ENCODE measurements at places on chromosomes 3 and 15.

DNA sequence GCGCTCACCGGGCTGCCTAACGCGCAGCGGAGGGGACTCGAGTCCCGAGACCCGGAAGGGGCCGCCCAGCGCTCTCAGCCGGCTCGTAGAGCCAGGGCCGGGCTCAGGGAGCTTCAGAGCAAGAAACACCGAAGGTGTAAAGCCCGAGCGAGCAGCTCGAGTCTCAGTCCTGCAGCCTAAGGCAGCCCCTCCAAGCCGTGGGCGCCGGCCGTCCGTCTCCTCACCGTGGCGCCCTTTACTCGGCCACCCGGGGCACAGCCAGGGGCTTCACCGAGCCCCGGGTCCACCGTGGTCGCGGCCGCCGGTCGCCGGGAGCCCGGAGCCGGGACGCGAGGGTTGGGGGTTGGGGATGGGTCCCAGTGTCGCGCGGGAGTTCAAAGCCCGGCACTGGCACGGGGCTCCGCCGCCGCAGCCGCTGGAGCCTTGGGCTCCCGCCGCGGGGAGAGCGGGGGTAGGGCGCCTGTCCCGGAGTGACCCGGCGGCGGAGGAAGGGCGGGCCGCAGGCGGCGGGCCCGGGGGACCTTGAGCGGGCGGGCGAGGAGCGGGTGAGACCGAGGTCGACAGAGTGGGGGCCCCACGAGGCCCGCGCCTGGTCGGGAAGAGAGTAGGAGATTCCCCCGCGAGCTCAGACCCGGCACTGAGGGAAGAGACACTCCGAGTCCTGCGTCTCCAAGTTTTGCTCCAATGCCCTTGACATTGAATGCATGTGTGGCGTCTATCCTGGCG is 26.9 kb upstream of the THRB start:
- peak; percentile 48 for DNase-seq

DNA sequence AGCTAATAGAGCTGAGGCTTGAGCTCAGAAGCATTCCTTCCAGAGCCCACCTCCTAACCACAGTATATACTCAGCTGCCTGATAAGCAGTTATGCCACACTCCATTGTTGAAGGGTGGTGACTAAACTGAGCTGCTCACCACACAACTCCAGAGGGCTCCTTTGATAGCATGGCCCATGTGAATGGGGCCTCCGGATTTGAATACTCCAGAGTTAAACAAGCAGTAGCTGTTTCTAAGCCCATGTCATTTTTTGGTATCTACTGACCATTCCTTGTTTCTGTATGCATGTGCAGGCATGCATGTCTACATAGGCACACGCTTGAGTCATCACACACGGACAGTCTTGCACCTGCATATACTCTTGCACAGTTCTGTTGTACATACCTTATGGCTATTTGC is 28.9 kb downstream of the IGSF10 start:
- peak; percentile 74 for DNase-seq

GRCh38 chr15:81728726-81729125 is 317.1 kb downstream of the MEX3B start:
- peak; percentile 16 for DNase-seq

- no peak for DNase-seq
These were observed 431.0 kb downstream of the EPHA6 start for GRCh38 chr3:97245201-97245910.

GRCh38 chr3:100603469-100603868 is 5.9 kb upstream of the ADGRG7 start:
- DNase-seq: peak; percentile 35

GRCh38 chr3:173690542-173691180 is 293.1 kb downstream of the NLGN1 start:
- DNase-seq: peak; percentile 41

DNA sequence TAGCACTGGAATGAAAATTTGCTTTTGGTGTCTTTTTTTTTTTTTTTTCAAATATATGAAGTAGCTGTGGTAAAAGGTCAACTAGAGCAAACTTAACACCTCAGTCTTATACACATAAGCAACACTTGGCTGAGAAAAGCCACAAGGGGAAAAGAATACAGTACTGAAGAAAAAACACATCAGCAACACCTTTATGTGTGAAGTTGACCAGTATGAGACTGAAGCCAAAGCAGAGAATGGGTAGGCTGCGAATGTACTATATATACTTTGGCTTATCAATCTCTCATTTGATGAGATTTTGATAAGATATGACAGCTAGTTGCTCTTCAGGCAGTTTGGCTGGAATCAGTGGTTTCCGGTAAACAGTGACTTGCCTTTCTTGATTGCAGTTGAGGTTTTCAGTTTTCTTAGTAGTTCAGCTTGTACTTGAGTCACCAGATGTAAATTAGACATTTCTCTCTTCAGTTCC is 22.0 kb upstream of the ZCWPW2 start:
- peak; percentile 17 for DNase-seq

GRCh38 chr3:33231756-33232465 is 13.3 kb upstream of the SUSD5 start:
- DNase-seq: no peak

- DNase-seq: no peak
These were observed 234.7 kb downstream of the CDIN1 start for GRCh38 chr15:36814105-36814504.

- peak; percentile 46 for DNase-seq
These were observed 31.9 kb upstream of the RPP14 start for GRCh38 chr3:58274027-58274614.

GRCh38 chr15:89772932-89773583 is 3.1 kb upstream of the MESP2 start:
- peak; percentile 66 for DNase-seq

- DNase-seq: no peak
These were observed 119.9 kb downstream of the ADAM10 start for GRCh38 chr15:58629625-58630024.

DNA sequence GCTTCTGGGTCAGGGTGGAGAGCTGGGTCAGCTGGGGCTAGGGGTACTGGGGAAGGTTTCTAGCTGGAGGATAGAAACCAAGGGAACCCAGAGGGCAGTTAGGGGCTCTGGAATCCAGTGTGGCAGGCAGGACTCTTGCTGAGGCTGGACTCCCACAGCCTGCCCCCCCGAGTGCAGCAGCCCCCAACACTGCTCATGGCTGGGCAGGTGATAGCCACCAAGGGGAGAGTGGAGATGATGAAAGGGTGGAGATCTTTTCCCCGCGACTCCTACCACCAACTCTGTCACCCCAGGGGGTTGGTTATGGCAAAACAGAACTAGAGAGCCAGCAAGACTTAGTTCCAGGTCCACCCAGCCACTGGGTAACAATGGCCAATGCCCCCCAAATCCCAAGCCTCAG is 16.9 kb upstream of the LINGO1 start:
- no peak for DNase-seq

DNA sequence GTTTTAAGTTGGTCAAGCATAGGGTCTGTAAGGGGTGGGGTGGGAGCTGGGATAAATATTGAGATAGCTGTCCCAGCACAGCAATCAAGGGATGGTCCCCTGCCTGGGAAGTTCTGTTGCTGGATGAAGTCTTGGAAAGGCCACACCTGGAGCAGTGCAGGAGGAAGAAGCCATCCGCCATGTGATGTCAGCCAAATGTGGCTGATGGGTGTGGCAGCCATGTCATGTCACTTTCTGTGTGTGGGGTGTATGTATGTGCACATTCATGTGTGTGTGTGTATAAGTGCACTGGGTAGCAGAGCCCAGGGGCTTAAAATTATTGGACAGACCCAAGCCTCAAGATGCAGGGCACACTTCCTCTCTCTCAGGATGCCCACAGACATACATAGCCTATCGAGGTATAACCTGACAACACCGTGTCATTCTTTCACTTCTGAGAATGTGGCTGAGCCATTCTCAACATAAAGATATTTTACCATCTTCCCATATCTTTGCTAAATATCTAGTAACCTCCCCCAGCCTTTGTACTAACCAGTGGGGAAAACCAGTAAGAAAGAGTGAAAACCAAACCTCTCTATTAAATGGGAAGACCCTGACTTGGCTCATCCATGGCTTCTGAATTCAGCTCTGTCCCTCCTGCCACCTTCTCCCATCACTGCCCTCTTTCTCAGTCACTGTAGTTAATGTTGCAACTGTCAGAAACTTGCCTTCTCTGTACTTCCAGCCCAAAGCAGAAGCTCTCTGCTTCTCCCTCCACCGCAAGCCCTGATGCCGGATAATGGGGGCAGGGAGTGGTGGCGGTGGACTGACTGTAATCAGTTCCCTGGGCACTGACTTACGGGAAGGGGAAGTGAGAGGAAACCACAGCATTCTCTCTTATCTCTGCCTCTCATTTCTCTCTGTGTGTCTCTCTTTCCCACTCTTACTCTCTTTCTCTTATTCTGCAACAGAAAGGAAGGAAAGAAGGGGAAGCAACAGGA is 11.2 kb downstream of the TNFSF10 start:
- DNase-seq: peak; percentile 34

GRCh38 chr15:39244776-39245175 is 336.1 kb upstream of the THBS1 start:
- peak; percentile 61 for DNase-seq

DNA sequence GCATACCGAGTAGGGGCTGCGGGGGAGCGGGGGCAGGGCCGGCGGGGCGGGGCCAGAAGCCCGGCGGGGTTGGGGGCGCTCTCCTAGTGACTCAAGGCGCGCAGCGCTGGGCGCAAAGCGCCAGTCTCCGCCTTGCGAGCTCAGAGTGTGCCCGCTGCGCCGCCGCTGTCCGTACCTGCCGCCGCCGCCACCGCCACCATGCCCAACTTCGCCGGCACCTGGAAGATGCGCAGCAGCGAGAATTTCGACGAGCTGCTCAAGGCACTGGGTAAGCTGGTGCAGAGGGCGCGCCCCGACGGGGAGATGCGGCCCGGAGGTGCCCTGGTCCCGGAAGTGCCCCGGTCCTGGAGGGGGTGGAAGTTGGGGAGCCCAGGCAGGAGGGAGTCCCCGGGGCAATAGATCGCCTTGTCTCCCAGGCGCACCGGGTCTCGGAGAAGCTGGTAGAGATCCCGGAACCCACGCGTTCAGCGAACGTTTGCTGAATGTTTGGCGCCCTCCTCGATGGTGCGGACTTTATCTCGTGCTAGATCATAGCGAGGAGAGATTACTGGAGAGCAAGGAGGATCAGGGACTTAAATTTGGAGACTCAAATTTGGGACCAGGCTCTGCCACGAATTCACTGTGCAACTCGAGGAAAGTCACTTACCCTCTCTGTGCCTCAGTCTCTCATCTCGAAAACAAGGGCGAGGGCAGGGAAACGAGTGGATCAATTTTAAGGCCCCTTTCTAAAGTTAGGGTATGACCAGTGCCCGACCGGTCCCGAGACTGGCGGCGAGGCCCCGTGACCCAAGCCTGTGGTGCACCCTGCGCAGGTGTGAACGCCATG is at the start of gene CRABP1:
Gene CRABP1, plus strand, starts transcription at position 123 of the 826 bp plus-strand sequence. Its CDS starts 76 bp downstream, at position 199.
- no peak for DNase-seq

GRCh38 chr15:73265536-73266153 is 103.1 kb downstream of the HCN4 start:
- DNase-seq: peak; percentile 49

DNA sequence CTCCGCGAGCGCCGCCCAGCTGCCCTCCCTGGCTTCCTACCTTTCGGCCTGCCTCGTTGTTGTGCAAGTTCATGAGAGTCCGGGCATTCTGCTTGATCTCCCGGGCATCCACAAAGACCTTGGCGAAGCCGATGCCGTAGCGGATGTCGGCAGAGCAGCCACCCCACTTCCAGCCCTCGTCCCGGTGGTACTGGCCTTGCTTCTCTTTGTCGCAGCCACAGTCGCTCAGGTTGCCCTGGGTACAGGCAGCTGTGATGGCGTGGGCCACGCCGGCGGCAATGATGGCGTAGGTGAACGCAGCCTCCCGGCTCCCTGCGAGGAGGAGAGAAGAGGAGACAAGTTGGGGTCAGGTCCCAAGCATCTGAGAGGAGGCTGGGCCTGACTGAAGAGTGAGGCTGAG is 25.4 kb downstream of the WNT7A start:
- no peak for DNase-seq

DNA sequence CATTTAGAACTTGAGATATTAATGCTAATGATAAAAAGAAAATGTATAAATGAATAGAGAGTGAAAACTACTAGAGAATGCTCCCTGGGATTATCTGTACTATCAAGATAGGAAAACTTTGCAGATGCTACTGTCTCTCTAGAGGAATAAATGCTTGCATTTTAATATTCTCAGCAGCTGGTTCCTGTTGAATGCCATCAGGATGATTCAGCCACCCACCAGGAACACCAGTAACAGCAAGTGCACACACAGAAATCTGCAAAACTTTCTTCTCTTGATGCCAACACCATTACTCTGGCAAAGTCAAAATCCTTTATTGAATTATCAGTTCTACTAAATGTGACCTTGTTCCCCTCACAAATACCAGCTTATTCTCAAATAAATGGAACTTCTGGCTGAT is 148.4 kb downstream of the TIGIT start:
- peak; percentile 24 for DNase-seq

DNA sequence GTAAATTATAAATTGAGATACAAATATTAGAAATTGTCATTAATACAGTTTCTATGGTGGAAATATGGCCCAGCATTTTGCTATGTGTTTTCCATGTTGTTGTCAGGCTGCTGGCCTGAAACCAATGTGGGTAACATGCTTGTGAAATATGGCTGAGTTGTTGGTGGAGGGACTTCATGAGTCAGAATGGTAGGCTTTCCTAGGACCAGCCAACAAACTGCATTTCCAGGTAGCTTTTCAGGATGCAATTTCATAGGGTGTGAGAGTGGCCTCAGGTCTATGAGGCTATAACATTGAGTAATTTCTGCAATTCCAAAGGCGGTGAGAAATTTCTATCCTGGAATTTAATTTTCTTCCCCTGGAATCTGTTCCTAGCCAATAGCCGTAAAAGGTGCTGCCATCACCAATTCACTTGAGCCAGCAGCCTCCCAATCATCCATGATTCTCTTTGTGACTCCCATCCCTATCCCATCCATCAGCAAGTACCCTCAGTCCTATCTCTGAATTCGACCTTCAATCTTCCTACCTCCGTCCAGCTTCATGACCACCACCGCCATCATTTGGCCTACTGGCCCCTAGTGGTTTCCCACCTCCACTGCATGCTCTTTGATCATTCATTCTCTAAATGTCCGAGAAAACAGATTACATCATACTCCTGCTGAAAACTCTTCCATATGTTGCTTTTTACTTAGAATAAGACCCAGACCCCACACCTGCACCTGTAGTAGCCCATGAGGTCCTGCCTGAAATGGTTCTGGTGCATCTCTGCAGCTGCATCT is 276.6 kb upstream of the CFAP20DC start:
- no peak for DNase-seq

- no peak for DNase-seq
These were observed 487.5 kb upstream of the WNT5A start for GRCh38 chr3:55974421-55975165.

- DNase-seq: no peak
These were observed 88.5 kb downstream of the GMNC start for GRCh38 chr3:190773948-190774347.

Data from fibroblast of skin of right biceps (primary cell).